Brain microvascular endothelial cell (primary cell): ENCODE measurements at places on chromosomes 12 and 14.

DNA sequence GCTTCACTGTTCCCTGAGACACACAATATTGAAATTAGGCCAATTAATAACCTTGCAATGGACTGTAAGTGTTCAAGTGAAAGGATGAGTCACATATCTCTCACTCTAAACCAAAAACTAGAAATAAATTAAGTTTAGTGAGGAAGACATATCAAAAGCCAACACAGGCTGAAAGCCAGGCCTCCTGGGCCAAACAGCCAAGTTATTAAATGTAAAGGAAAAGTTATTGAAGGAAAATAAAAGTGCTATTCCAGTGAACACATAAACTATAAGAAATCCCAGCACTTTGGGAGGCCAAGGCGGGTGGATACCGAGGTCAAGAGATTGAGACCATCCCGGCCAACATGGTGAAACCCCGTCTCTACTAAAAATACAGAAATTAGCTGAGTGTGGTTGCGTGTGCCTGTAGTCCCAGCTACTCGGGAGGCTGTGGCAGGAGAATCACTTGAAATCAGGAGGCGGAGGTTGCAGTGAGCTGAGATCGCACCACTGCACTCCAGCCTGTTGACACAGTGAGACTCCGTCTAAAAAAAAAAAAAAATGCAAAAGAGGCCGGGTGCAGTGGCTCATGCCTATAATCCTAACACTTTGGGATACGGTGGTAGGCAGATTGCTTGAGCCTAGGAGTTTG lies 10.4 kb upstream of the HEATR5A start:
- DNase-seq = no peak

- DNase-seq = no peak
Measured at GRCh38 chr12:91973813-91974212, 171.8 kb downstream of the BTG1 start.

- peak; percentile 34 for DNase-seq
Measured at GRCh38 chr12:21502164-21502496, 541 bp downstream of the GOLT1B start.

DNA sequence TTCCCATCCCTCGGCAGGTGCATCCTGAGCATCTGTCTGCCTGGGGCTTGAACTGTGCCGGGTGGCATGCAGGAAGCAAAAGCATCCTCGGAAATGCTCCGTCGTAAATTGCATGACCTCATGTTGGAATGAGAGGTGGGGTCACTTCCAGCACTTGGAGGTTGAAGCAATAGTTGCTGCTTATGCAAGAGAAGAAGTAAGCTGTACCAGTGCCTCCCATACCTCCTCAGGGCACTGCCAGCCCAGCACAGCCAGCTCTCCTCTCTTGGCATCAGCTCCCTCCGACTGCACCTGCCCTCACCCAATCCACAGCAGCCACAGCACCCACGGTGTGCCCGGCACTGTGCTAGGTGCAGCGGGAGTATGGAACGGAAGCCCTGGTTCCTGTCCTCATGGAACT lies 11.5 kb downstream of the TEAD4 start:
- DNase-seq = no peak

GRCh38 chr12:46160101-46160980 lies 108.5 kb downstream of the SLC38A1 start:
- DNase-seq = no peak

GRCh38 chr12:9969673-9970072 lies 1.5 kb upstream of the CLEC12A start:
- DNase-seq = no peak

DNA sequence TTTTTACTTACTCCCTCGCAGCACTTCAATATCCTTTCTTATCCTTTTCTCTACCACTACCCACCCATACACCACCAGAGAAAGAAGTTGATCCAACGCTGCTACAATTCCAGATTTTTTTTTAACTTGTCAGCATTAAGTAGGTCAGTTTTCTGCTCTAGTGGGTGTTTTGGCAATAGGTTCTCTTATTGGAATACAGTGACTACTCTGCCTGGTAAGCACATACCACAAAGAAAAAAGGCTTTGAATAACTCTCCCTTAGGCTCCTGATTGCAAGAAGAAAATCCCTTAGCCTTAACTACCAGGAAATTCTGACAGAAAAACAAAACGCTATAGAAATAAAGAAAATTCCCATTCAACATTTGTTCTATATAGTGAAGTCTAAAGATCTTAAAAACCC lies 72.0 kb downstream of the NUMB start:
- no peak for DNase-seq

- no peak for DNase-seq
Measured at GRCh38 chr14:68580096-68580645, 212.7 kb downstream of the ZFP36L1 start.

GRCh38 chr12:112537710-112538396 lies 119.1 kb downstream of the PTPN11 start:
- peak; percentile 3 for DNase-seq
